K562 (cell line): ENCODE measurements at places on chromosomes 1 and 21. TPM values are rescaled to one million over a fixed set of nuclear protein-coding genes. Genes with fewer than 3 reads are reported as not detected.

The YRDC gene
- total RNA-seq = 57.2 and 60.1 TPM in 2 replicates

GRCh38 chr1:205258719-205259118, 31.0 kb downstream of the TMCC2 start:
- no peak overlapping the region for H3K4me3 ChIP-seq
- DNase-seq = peak; percentile 31
- H3K4me1 ChIP-seq = peaks cover 38% of the 10 kb centered on the region
- no peak overlapping the region for H3K27ac ChIP-seq

DNA sequence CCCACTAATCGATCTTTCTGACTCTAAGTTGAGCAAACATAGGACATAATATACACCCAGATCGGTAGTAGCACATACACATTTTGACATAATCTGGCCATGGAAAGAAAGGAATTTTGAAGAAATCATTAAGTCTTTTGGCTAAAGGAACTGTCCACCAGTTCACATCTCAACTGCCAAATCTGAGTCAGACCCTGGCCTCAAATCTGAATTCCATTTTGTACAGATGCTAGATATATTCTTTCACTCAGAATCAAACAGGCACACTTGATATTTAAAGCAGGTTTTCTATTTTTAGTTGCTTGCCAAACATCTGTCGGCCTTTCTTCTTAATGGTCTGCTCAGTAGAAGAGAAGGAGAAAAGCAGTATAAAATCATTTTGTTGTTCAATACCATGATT, 281.8 kb downstream of the BARHL2 start:
- H3K36me3 ChIP-seq = no peaks in the 10 kb centered on the region
- no peak overlapping the region for H3K27ac ChIP-seq
- no peak for DNase-seq

The SELE gene
- not detected in 2 replicates for total RNA-seq

DNA sequence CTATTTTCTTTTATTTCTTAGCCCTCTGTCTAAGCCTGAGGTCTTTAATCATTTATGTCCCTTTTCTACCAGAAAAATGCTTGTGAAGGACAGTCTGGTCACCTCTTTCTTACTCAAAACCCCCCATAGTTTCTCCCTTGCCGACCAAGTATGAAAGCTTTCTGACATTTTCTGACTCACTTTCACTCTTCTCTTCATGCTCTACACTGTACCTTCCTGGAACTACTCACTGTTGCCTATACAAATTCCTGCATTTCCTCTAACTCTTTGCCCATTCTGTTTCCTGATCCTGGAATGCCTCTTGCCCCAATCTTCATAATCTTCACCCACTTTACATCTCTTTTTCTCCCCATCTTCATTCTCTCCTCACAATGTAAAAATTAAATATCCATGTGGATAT, 380.0 kb downstream of the HHIPL2 start:
- H3K4me1 ChIP-seq = no peaks in the 10 kb centered on the region
- DNase-seq = no peak
- no peak overlapping the region for H3K27ac ChIP-seq
- H3K4me3 ChIP-seq = no peak overlapping the region

DNA sequence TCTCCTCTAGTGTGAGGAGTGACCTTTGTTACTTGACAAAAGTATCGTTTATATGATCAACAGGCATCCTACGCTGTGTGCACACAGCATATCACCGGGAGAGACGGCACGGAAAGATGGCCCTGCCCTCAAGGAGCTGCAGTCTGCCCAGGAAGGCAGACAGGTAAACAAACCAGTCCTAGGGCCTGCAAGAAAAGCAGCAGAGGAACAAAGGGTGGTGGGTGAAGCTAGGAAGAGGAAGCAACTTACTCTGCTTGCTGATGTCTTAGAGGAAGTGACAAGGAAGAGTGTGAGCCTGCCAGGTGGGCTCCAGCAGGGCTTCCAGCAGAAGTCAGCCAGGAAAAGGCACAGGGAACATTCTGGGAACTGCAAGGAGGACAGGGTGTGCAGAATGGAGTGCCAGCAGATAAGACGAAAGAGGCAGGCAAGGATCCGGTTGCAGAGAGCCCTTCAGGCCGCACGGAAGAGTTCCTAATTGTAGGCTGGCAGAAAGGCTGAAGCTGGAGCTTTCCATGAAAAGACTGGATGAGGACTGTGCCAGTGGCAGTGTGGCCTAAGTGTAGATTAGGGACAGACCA, 106.7 kb downstream of the SLC45A1 start:
- no peaks in the 10 kb centered on the region for H3K27me3 ChIP-seq
- DNase-seq = no peak
- peaks cover 22% of the 10 kb centered on the region for H3K36me3 ChIP-seq

The PROK1 gene
- total RNA-seq = not detected in 2 replicates

GRCh38 chr1:59039551-59039950, 255.7 kb upstream of the JUN start:
- peaks cover 11% of the 10 kb centered on the region for H3K4me1 ChIP-seq
- H3K4me3 ChIP-seq = no peak overlapping the region
- H3K27me3 ChIP-seq = peaks cover 11% of the 10 kb centered on the region

The TRIM63 gene
- total RNA-seq = 0.16 and 0.44 TPM in 2 replicates

GRCh38 chr1:247905910-247906503, 10.6 kb downstream of the OR2W3 start:
- DNase-seq = no peak
- no peaks in the 10 kb centered on the region for H3K36me3 ChIP-seq
- no peak overlapping the region for H3K4me3 ChIP-seq
- H3K4me1 ChIP-seq = peaks cover 13% of the 10 kb centered on the region
- H3K27me3 ChIP-seq = no peaks in the 10 kb centered on the region
- peak overlapping the region; percentile 47; the same call in 1 of the 3 replicates for H3K27ac ChIP-seq
